ENCODE measurements at places on chromosomes 11 and 22.

DNA sequence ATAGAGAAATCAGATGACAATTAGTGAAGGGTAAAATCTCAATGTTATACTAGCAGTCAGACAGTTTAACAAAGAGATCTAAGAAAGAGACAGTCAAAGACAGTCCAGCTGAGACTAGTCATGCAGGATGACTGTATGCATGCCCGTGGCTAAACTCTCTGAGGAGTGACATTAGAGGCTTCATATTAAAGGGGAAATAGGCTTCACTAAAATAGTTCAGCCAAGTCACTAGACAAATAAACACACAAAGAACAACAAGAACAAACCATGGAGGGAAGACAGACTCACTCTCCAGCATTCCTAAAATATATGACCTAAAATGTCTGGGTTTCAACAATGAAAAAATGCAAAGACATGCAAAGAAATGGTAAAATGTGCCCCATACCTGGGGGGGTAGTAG, 18.6 kb upstream of the APLNR start:
- DNase-seq, result peak; percentile 35

GRCh38 chr22:30347255-30347892, 9.3 kb downstream of the SF3A1 start:
- DNase-seq, result no peak

DNA sequence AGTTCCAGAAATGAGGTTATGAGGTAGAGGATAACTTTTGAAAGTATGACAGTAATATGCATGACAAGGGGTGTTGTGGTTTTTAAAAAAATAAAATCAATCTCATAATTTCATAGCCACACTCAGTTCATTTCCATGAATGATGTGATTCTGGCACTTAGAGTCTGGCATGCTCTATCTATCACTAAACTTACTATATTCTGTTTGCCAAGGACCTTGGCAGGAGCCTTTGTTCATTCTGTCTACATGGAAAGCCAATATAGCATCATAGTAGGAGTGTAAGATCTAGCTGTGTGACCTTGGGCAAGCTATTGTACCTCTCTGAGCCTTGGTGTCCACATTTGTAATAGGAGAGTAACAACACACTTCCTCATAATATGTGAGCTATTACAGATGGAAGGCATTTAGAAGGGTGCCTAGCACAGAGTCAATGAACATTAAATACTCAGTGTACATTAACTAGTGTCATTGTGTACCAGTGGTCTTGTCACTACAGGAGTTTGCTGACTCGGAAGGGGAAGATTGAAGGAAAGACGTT, 507.6 kb downstream of the SOX6 start:
- no peak for DNase-seq

GRCh38 chr22:19793661-19794310, 33.2 kb downstream of the TBX1 start:
- no peak for DNase-seq

GRCh38 chr11:11583801-11584529, 37.8 kb downstream of the GALNT18 start:
- DNase-seq, result no peak

DNA sequence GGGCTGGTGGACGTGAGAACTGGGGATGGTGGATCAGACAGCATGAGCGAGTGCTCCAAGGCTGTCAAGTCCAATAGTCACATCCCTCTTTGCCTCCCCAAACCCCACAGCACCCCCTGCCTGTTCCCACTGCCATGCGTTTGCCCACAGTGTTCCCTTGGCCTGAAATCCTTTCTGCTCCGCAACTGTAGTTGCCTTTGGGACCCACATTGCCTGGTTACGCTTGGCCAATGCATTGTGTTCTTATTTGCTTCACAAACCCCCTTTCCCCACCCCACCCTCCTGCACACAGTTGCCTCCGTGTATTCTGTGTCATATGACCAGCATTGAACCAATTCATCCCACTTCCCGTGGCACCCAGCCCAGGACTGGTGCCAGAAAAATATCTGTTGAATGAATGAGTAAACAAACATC, 2.1 kb upstream of the KIAA0930 start:
- no peak for DNase-seq

GRCh38 chr11:59415111-59415510, 11.1 kb downstream of the OR5A2 start:
- no peak for DNase-seq

GRCh38 chr11:35968386-35969088, 24.7 kb downstream of the LDLRAD3 start:
- peak; percentile 26 for DNase-seq

DNA sequence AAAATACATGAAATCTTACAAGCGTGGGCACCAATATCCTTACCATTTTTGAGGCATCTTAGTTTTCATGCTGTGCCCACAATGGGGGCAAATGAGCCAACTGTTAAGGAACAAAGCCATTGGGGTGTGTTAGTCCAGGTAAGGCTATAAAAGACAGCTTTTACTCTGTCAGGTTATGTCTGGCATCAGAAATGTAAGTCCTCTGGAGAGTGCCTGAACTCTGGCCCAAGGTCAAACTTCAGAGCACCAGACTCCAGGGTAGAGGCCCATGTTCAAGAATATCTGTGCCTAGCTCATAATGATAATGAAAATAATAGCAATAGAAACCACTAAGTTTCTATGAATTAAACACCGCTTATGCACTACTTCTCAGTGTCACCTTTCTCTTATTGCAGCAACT, 105.5 kb downstream of the CSNK2A3 start:
- no peak for DNase-seq

- DNase-seq, result no peak
These were observed 169.9 kb downstream of the KIF18A start for GRCh38 chr11:27938011-27938410.

- DNase-seq, result peak; percentile 63
These were observed 2.6 kb downstream of the TBC1D10A start for GRCh38 chr22:30324014-30324730.

DNA sequence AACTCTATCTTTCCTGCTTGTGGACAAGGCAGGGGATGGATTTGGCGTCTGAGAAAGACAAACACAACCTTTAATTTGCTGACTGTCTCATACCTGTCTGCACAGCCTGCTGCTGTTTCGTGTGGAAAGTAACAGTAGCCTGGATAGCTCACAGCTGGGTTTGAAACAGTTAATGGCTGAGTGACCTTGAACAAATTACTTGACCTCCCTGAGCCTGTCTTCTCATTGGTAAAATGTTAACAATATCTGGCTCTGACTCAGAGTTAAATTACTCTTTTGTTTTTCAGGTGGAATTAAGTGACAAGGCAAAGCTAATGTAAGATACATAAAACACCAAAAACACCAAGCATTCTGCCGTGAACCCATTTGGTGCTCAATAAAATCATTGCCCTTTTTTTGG, 41.1 kb upstream of the ADA2 start:
- no peak for DNase-seq

DNA sequence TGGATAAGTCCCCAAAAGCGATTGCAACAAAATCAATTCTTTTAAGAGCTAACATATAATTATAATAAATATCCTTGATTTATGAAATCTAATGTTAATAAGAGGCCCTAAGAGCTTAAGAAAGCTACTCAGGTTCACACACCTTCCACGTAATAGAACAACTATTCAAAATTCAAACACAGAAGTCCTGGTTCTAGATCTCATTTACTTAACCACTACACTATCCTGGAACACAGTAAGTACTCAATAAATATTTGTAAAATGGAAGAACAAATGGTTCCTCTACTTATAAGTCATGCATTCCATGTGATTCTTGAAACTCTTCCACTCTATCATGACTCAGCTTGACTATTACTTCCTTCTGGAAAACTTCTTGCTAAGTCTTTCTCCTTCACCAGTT, 268.2 kb downstream of the FAM181B start:
- no peak for DNase-seq

- DNase-seq, result no peak
These were observed 6.7 kb downstream of the PLAAT2 start for GRCh38 chr11:63556404-63557013.

GRCh38 chr22:21681566-21682370, 16.0 kb downstream of the PPIL2 start:
- no peak for DNase-seq

- DNase-seq, result peak; percentile 43
These were observed 46.9 kb upstream of the CEP126 start for GRCh38 chr11:101867951-101868350.

GRCh38 chr11:5367448-5368074, 16.1 kb upstream of the OR51M1 start:
- peak; percentile 87 for DNase-seq

DNA sequence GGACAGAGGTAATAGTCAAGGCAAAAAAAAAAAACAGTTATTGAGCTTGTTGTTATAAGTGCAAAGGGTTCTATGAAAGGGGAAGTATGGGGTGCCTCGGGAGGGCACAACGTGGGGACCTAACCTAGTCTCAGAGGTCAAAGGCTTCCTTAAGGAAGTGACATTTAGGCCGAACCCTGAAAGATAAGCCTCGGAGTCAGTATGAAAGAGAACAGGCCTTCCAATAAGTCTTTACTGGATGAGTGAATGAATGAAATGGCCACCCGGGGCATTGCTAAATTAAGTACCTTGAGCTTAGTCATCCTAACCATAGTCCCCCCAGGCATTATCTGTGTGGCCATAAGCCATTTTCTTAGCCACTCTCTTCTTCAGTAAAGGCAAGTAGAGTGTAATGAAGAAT, 19.7 kb downstream of the FLI1 start:
- no peak for DNase-seq

- no peak for DNase-seq
These were observed 69.9 kb downstream of the MPPED1 start for GRCh38 chr22:43481568-43482317.

DNA sequence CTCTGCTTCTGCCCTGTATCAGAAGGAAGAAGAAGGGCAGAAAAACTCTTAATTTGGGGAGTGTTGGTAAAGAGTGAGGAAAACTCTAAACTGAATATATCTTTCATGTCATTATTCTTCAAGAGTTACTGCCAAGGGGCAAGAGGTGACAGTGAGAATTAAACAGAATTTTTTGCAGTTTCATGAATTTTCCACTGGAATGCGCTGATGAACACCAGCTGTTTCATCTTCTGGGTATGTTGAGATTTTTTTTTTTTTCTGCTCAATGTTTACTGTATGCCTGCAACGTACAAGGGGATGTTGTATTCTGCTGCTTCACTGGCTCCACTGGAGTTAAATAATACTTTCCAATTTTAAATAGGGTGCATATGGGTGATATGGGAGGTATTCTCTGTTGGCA, 117.8 kb downstream of the FAM76B start:
- peak; percentile 44 for DNase-seq

GRCh38 chr11:73982990-73983740, 522 bp upstream of the UCP2 start:
- DNase-seq, result peak; percentile 83

DNA sequence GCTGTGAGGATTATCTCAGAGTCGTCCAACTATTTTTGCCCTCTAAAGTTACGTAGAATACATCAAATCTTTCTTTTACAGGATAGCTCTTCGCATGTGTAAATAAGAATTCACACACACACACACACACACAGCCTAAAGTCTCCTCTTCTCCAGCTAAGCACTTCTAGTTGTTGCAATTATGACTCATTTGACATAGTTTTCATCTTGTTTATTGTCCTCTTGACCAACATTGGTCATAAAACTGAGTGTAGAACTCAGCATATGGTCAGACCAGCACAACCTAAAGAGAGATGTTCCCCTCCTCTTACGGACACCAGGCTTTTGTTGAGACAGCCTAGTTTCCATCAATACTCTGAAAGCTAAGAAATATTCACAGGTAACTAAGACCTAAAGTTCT, 234.2 kb downstream of the BLID start:
- peak; percentile 69 for DNase-seq

GRCh38 chr22:44621401-44622146, 80.4 kb upstream of the PRR5 start:
- no peak for DNase-seq

DNA sequence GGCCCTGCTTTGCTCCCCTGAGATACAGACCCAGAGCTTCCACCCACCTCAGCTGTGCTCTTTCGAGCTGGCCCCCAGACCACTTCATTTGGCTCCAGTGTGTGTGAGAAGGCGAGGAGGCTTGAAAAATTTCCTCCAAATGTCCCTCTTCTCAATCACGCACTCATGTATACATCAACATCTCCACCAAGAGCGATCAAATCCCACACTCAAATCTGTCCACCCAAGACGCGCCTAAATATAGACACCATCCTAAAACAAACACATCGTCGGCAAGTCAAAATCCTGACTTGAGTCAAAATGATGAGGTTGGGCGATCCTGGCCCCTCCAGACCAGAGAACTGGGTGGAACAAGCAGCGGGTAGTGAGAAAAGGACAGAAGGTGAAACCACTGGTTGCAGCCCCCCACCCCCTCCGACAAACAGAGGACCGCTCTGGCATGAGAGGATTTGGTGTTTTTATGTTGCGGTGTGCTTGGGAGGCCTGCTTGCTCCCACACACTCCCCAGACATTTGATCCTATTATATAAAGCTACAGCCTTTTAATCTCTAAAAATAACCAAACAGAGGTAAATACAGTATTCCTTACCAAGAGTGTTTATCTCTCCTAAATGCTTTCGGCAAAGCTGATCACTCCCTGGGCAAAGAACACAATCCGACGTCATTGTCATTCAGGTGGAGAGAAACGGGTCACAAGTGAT, 10.2 kb downstream of the MN1 start:
- DNase-seq, result no peak

- peak; percentile 94 for DNase-seq
These were observed 6.6 kb upstream of the ARAP1 start for GRCh38 chr11:72758690-72759389.

GRCh38 chr11:119942583-119943297, 195.2 kb downstream of the TRIM29 start:
- peak; percentile 3 for DNase-seq

DNA sequence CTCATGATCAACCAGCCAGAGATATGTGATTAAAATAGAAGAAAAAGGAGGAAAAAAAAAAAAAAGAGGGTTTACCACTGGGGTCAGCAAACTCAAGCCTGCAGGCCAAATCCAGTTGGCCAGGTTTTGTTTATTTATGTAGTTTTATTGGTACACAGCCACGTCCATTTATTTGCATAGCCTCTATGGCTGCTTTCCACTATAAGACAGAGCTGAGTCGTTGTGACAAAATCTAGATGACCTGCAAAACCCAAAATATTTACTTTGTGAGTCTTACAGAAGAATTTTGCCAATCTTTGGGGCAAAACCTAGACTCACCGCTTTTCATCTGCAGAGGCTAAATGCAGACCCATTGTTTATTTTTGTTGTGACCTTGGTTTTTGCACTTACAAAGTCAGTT, 87.1 kb downstream of the TENM4 start:
- peak; percentile 44 for DNase-seq

All from fibroblast of skin of right biceps (primary cell).